ENCODE measurements at places on chromosomes 12 and 14.

- DNase-seq, result no peak
These were observed 63.2 kb downstream of the TSPAN11 start for GRCh38 chr12:30989754-30990153.

DNA sequence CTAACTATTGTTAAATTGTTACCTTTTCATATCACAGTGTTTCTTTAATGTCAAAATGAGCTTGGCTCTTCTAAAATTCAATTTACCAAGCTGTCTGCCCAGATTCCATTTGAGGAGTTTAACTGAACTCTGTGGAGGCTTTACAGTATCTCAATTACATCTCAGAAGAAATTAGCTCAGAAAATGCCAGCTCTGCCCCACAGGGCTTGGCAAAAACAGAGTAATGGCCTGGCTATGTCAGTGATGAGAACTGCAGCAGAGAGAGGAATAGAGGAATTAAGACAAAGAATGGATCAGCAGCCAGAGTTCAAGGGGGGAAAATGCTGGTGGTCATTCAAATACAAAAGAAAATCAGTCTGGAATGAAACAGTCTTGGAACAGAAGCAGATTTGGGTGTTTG, 15.8 kb upstream of the TMTC1 start:
- no peak for DNase-seq

DNA sequence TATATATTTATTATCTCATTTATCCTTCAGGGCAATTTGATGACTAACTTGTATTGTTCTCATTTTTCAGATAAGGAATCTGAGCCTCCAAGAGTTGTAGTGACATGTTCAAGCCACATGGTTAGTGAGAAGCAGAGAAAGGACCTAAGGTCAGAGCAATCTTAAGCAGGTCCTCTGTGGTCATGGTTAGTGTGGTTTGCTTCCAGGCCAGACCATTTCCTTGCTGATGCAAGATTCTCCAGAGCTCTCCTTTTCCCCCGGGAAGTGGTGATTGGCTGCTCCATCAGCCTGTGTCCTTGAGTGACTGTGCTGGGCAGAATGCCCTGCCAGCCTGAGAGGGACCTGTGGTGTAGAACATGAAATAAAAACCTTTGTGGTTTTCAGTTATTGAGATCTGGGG, 141.3 kb downstream of the KTN1 start:
- DNase-seq, result no peak

DNA sequence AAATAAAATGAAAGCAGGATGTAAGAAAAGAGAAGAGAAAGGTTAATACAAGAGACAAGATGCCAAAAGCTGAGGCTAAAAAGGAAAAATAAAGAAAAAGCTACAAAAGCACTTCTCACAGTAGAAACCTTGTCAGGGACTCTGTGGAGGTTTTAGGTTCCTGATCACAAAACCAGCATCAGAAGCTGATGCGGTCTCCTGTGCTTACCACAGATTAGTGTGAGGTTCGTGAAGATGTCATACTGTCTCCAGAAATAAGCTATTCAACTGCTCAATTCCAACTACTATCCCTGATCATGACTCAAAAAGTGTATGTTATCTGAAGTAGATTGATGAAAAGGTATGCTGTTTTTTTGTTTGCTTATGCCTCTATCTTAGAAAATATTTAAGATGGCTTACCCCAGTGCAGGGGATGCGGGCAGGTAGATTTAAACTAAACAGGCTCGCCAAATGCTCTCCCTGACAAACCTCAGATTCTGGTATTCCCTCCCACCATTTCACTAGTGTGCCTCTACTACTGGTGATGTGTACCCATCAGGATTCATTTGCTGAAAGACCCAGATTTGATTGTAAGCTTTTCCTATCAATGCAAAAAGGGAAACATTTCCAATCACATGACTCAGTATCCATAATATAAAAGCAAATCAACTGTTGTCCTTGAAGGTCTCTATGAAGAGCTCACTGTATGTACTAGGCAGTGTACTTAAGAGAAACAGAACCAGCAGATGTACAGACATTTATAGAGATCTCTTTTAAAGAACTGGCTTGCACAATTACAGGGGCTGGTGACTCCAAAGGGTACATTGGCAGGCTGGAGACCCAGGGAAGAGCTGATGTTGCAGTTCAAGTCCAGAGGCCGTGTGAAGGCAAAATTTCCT, 169.5 kb upstream of the FOXN3 start:
- DNase-seq, result no peak

GRCh38 chr12:39412210-39412609, 30.7 kb downstream of the KIF21A start:
- DNase-seq, result no peak

DNA sequence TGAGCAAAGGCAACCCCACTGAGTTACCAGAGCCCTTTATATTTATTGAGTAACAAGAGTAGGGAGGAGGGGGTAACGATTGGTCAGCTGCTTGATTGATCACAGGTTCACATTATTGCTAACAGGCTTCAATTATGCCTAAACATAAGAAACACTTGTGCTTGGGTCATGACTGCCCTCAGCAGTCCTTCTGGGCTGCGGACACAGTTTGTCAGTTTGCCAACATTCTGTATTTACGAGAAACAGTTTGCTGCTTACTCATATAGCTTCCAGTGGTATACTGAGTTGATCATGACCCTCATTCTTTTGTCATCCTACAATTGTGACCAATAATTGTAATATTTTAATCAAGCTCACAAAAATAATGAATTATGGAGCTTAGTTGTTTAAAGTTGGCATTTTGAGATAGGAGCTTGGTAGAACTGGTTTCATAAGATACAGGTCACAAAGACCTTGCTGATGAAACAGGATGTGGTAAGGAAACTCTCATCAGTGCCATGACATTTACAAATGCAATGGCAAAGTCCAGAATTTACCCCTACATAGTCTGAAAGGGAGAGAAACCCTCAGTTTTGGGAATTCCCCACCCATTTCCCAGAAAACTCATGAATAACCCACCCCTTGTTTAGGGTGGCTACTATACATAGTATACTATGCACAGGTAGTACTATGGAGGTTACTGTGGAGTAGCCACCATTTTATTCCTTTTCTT, 1421.0 kb upstream of the FLRT2 start:
- no peak for DNase-seq

DNA sequence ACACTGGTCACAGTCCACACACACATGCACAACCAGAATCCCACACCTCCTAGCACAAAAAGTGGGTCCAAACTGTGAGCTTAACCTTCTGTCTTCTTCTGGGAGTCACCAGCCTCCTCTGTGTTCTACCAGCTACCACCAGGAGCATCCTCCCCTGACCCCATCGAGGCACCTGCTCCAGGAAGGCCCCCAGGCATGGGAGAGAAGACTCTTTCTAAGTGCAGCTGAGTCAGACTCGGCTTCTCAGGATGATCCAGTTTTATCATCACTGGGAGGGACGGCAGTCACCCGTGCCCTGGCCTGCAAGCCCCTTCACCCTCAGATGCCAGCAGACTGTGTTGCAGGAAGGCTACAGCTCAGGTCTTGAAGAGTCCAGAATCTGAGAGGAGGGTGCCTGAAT, 7.9 kb upstream of the ENDOU start:
- no peak for DNase-seq

GRCh38 chr12:64730588-64730969, 28.6 kb downstream of the GNS start:
- no peak for DNase-seq

GRCh38 chr12:81170072-81170471, 92.2 kb downstream of the ACSS3 start:
- DNase-seq, result no peak

DNA sequence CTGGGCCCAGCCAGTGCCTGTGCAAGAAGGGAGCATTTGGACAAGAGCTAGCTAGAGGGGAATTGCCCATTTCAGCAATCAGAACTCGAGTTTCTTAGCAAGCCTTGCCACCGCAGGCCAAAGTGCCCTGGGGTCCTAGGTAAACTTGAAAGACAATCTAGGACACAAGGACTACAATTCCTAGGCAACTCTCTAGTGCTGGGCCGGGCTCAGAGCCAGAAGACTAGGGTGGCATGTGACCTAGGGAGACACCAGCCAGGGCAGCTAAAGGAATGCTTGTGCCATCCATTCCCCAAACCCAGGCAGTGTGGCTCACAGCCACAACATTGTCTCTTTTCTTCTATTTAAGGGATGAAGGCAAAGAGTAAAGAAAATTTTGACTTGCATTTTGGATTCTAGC, 205.0 kb downstream of the BMP4 start:
- DNase-seq, result no peak

- DNase-seq, result no peak
These were observed 379.8 kb downstream of the VRK1 start for GRCh38 chr14:97177016-97177415.

DNA sequence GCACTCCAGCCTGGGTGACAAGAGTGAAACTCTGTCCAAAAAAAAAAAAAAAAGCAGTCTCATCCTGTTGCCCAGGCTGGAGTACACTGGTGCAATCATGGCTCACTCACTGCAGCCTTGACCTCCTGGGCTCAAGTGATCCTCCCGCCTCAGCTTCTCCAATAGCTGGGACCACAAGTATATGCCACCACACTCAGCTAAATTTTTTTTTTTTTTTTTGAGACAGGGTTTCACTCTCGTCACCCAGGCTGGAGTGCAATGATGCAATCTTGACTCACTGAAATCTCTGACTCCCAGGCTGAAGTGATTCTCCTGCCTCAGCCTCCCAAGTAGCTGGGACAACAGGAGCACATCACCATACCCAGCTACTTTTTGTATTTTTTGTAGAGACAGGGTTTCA, 5.2 kb upstream of the CNPY2 start:
- DNase-seq, result no peak

DNA sequence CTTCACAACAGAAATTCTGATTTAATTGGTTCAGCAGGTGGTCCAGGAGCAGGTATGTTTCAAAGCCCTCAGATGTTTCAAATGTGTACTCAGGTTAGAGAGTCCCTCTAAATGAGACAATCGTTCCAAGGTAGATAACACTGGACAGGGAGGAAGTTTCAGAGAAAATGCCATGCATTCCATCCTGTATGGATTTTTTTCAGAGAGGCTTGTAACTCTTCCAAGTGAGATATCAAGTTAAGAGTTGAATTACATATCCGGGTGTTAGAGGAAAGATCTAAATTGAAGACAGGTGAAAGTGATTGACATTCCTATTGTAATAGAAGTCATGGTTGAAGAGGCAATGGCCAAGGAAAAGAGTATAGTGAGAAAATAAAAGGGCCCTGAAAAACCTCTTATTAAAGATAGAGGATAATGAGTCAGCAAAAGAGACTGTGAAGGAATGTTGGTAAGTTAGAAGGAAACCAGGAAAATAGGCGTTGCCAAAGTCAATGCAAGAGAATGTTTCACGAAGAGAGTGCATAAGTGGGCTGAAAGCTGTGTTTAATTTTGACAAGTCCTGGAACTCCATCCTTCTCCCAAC, 105.8 kb downstream of the BMP4 start:
- DNase-seq, result no peak

DNA sequence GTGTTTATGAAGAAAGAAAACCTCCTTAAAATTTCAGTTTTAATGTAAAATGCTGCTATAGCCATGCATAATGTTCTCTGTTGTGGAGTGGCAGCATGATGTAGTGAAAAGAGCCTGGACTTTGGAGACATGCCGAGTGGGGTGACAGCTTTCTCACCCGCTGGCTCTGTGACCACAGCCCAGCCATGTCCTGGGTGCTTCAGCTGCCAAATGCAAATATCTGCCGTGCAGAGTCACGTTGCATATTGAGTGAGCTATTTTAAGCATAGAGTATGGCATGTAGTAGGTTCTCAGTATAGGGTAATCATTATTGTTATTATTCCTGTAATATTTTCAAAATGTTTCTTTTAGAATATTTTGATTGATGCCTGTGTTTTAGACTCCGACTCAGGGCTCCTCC, 15.5 kb upstream of the TCTN2 start:
- no peak for DNase-seq

DNA sequence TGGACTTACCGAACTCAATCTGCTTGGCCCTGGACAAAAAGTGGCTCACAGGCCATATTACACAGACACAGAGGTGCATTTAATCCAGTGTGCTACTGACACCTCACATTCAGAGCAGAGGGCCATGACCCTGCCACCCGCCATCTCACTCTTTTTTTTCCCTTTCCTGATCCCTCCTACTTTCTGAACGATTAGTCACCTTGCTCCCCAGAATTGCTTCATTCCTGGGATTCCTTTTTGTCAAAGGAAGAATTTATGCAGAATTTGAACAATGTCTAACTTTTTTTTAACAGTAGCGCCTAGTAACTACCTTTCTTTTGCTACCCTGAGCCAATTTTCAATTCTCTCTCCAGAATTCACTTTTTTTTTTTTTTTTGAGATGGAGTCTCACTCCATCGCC, 4.6 kb downstream of the PKP2 start:
- no peak for DNase-seq

- no peak for DNase-seq
These were observed 7.4 kb upstream of the PTGES3 start for GRCh38 chr12:56695327-56696101.

DNA sequence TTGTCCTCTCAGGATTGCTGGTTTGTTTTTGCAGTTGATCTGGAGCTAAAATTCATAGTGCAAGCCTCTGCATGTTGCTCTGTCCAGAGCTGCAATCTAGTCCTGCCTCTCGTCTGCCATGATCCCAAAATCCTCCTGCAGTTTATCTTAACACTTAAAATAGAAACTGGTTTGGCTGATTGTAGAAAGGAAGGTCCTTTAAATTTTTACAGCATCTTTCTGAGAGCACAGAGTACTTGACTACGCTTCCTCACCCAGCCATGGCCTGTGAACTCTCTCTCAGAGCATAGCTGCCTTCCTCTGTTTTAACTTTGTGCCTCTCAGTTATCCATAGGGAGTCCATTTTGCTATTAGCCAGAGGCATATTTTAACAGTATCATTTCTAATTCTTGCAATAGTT, 877.1 kb downstream of the C12orf50 start:
- no peak for DNase-seq

DNA sequence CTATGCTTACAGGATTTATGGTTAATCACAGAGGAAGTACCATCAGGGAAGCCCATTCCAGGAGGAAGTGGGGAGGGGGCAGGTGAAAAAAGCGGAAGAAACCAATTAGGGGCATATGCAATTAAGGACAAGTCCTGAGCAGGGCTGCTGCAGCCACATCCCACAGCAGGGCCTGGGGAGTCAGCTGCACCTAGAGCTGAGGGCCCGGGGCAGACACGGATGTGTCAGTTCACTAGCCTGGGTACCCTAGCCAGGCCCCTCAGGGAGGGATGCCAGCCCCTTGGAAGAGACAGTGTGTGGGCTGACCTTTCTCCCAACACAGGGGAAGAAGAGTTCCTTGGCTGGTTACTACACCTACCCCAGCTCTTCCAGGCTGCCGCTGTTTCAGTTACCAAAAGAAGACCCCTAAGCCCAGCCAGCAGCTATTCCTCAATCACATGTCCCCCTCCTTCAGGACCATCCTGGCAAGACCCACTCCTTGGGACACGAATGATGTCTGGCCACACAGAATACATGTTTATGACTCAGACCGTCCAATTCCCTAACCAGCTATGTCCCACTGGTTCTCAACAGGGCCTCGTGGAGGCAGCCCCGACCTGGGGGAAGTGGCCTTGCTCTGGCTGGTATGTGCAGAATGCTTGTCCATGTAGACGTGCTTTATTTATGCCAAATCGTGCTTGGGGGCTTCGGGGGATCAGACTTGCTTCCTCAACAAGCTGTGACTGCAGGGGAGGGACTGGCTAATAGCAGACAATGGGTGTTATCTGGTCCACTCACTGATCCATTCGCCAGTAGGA, 133.7 kb upstream of the RTL1 start:
- DNase-seq, result peak; percentile 62
